CD4-positive, alpha-beta T cell treated with Interleukin-1 beta for 1 hour (primary cell): ENCODE measurements at places on chromosomes 6 and 20.
A peak's percentile ranks its signal among the peaks of the same experiment; 100 is the strongest.

DNA sequence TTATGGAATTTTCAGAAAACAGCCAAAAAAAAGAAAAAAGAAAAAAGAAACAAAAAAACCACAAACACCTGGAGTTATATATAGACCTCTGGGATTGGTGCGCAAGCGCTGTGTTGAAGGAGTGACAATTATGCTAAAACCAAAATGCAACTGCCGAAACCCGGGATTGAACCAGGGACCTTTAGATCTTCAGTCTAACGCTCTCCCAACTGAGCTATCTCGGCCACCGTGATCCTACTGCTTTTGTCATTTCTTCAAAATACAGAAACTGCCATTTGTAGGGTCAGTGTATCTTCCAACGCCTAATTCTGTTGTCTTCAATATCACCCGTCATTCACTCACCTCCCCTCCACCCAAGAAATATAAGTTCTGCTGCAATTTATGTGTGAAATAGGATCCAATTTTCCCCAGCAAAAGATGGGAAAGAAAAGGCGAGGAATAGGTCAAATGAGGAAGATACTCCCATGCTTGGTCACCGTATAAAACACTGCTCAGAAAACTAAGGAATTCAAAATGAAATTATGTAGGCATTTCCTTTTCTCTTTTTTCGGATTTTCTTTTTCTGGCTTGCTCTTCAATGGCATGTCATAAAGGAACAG is 116.0 kb downstream of the TRIM27 start:
- no peak for DNase-seq

DNA sequence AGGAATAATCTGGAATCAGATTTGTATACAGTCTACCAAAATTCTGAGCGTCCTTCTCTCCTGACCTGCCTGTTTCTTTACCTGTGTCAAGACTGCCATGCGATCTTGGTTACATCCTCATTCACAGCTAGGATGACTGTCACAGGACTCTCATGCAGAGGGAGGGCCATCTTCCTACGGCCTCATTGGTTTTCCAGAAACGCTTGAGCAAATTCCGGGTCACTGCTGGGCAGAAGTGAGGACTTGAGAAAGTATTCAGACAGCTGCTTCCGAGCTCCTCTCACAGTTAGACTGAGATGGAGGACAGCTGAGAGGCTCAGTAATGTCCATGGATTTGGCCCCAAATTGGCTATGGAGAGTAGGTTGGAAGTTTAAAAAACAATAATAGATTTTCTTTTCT is 94.2 kb downstream of the TFAP2C start:
- DNase-seq = no peak

DNA sequence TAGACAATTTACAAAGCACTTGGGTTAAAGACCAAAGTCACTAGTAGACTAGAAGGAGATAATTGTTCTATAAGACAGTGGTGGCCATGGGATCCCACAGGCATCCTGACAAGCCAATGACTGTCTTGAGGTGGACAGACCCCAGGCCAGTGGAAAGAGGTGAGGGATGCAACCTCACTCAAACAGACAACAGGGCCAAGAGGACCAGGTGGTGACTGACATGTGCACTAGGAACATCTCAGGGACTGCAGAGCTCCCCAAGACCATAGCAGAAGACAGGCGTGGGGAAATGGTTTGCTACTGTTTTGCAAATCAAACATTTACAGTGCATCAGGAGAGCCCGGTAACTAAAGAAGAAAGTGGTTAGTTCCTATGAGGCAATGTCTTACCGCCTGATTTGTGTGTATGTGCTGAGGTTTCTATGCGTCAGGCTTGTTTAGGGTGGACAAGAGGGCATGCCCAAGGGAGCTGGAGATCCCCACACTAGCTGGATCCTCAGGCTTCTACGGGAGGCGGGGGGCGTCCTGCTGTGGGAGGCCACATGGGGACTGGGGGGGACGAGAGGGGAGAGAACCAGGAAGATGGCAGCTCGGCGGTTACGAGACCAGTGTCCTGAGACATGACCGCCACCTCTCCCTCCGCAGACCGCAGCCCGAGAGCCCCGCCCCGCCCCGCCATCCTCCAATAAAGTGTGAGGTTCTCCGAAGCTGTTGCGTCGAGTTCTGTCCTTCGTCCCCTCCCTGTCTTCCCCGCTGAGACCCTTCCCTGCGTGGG is 623 bp upstream of the MRPS26 start:
- peak; percentile 60 for DNase-seq

GRCh38 chr20:24838546-24839535 is 110.2 kb upstream of the CST7 start:
- DNase-seq = no peak

GRCh38 chr20:51579137-51579536 is 36.6 kb upstream of the NFATC2 start:
- DNase-seq = no peak

DNA sequence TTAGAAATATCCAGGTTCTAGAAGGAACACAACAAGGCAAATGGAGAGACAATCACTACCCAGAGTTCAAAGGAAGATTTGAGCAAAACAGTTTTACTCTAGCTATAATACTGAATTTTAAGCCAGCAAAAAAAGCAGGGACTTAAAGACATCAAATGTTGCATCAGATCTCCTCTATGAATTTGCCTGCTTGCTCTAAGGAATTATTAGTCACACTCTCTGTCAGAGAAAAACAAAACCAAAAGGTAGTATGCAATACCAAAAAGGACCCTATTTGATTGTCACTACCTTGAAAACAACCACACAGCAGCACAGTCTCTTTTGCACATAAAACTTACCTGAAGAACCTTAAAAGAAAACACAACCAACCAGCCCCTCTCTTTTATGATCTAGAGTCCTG is 46.3 kb downstream of the BTBD9 start:
- no peak for DNase-seq

DNA sequence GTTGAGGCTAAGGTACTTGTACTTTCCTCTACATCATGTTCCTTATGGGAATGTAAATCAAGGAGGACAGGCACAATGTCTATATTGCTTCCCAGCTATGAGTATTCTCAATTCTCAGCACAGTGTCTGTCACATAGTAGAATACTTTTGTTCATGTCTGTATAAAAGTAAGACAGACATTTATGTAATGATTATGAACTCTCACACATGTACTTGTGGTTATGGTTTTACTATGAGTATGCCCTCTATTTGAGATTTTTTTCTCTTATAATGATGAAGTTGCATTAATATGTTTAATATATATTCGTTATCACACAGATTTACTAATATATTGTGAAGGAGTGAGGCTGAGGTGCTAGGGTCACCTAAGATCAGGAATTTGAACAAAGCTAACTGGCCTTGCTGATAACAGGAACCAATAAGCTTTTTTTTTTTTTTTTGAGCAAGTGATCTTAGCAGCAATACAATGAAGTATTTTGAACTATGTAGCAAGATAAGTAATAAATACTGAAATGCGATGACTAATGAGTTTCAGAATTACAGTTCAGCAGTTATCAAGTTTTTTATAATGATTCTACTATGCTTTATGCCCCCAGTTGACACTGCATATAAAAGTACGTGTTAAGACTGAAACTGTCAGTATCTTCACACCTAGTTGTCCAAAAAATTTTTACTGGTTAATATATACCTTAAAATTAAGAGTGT is 623.1 kb downstream of the HTR1B start:
- no peak for DNase-seq

GRCh38 chr6:133983099-133983939 is 30.3 kb downstream of the TBPL1 start:
- DNase-seq = peak; percentile 43

- no peak for DNase-seq
Observed at GRCh38 chr20:14785065-14785743, 447.8 kb upstream of the FLRT3 start.

GRCh38 chr20:6079016-6079415 is 25.2 kb upstream of the LRRN4 start:
- no peak for DNase-seq

- no peak for DNase-seq
Observed at GRCh38 chr20:52104546-52105441, 86.8 kb downstream of the ZFP64 start.

DNA sequence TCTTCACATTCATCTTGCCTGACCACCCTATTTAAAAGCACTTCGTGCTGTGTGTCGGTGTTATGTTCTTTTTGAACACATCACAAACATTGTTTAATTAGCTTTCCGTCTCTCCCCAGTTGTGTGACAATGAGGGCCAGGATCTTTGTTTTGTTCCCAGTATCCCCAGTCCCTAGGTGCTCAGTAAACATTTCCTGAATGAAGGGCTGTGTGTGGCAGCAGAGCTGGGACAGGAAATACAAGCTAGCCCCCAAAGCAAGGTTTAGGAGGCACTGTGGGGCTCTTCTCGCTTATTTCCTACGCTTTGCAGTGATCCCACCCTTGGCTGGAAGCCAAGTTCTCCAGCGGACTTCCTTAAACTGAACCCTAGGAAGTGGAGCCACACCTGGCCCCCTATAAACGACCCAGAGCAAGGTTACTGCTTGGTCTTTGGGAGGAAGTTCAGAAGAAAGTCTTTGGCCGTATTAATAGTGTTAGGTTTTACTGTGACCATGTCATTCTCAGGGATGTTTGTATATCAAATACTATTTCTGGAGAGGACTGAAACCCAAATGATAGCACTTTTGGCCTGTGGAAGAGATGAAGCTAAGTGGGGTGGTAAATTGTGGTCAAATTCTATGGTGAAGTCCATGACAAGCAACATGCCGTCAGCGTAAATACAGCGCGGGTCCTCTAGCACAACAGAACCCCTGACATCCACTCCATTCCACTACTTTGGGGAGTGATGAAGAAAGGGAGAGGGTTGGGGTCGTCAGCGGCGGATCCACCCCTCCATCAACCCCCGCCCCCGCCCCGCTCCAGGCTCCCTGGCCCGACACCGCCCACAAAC is 570 bp upstream of the FANCE start:
- DNase-seq = no peak

- no peak for DNase-seq
Observed at GRCh38 chr20:17179840-17180239, 47.0 kb upstream of the PCSK2 start.

DNA sequence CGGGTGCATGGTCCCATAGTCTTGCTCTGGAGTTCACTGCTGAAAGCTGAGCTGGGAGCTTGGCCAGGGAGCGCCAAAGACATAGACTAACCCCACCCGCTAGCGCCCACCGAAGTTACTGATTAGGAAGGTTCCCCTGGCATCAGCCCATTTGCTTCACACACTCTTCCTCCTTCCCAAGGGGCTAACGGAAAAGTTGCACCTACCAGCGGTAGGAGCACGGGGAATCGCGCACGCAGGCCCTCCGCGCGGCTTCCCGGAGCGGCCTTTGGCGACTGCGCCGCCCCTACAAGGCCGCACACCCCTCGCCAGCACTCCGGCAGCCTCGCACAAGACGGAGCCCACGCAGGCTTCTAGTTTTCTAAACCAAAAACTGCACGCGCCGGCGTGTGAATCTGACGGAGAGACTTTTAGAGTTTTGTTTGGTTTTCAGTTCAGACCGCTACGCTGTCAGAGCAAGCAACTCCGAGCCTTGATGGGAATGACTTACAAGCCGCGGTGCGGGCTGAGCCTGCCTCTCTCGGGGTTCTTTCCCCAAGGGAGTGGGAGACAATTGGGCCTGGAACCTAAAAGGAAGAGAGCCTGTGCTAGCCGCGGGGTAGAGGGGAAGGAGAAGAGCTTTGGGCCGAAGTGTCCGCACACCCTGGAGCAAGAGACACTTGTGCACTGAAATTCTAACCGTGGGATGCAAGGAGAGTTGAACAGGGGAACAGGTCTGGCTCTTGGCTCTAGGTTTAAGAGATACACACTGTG is 891 bp upstream of the POU3F2 start:
- DNase-seq = no peak

DNA sequence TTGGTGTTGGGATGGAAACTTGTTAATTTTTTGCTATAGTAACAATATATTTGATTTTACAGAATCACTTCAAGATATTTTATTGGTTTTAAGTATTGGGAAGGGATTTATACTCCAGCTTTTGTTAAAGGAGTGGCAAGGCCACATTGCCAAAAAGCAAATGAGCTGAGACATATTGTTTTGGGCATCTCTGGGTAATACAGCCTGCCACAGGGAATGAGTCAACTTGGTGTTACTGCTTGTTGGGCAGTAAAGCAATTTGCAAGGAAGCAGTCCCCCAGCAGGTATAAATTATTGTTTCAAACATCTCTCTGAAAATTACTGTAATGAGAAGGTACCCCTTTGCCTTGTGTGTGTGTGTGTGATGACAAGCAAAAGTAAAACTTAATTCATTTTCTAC is 868.3 kb upstream of the FLRT3 start:
- DNase-seq = no peak

GRCh38 chr6:148146717-148147462 is 195.7 kb upstream of the SASH1 start:
- DNase-seq = peak; percentile 19

- no peak for DNase-seq
Observed at GRCh38 chr6:164563924-164564323, 745.5 kb downstream of the C6orf118 start.

GRCh38 chr6:35739645-35740524 is 3.1 kb downstream of the ARMC12 start:
- no peak for DNase-seq

- DNase-seq = no peak
Observed at GRCh38 chr6:169935348-169935718, 183.9 kb downstream of the ERMARD start.

DNA sequence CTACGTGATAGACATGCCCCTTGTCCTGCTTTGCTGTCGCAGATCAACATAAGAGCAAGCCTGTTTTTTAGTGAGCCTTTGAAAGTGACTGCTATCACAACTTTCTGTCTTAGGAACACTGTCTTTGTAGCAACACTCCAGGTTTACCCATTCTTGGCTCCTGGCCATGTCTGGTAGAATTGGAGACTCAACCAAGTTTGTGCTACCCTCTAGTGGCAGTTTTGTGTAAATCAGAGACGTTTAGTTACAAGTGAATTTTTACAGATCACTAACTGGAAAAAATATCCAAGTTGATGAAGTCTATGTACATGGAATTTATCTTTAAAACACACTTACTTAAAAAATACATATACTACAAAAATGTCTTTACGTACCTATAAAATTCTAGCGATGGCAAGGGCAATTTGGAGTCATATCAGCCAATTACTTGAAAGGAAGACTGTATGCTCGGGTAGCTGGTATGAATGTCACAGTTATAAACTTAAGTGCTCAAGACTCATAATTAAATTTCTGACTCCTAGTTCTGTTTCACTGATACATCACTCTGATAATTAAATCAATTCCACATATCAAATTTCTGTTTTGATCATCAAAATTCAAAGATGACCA is 101.4 kb downstream of the ADGB start:
- DNase-seq = peak; percentile 44

DNA sequence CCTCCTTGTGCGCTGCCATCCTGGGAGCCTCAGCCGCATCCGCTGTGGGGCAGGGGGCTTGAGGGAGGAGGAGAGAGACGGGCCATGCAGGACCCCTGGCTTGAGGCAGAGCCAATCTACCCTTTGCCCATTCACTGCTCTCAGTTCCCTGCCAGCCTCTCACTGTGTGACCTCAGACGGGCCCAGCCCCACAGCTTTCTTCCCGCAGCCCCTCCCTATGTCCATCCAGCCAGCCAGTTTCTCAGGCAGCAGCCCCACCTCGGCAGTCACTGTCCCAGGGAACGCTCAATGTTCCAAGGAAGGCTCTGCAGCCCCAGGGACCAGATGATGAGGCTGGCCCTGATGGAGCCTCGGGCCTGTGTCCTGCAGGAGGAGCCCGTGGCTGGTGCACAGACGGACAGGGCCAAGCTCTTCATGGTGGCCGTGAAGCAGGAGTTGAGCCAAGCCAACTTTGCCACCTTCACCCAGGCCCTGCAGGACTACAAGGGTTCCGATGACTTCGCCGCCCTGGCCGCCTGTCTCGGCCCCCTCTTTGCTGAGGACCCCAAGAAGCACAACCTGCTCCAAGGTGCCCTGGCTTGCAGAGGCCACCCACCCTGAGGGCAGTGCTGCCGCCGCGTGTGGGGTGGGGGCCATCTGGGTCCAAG is 3.9 kb upstream of the TNFRSF6B start:
- no peak for DNase-seq

- no peak for DNase-seq
Observed at GRCh38 chr20:3580412-3580811, 82.8 kb downstream of the GFRA4 start.
